ENCODE measurements at places on chromosomes 11 and 22.
A peak's percentile ranks its signal among the peaks of the same experiment; 100 is the strongest.

- peak; percentile 41 for DNase-seq
Observed at GRCh38 chr22:17121233-17122195, at the start of gene TMEM121B. TMEM121B (minus strand) TSS chr22:17121360; CDS start chr22:17121127, 233 bp downstream.

DNA sequence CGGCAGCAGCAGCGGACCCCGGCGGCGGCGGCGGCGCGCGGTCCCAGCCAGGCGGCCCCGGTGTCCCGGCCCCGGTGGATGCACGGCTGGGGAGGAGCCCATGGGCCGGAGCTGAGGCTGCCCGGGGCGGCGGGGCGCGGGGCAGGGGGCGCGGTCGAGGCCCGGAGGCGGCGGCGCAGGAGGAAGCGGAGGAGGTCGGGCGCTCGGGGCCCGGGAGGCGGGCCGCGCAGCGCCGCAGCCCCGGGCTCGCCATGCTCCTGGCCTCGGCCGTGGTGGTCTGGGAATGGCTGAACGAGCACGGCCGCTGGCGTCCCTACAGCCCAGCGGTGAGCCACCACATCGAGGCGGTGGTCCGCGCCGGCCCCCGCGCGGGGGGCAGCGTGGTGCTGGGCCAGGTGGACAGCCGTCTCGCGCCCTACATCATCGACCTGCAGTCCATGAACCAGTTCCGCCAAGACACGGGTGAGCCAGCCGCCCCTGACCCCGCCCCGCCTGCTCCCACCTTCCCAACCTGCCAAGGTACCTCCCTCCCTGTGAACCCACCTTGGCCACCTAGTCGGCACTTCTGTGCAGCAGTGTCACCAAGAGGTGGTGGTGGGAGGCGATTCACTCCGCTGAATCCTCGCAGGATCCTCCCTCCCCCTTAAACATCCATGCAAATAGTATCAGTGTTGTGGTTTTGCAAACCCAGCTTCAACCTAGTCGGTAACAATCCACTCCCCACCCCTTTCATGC, 580 bp downstream of the DTX4 start:
- DNase-seq, result no peak

GRCh38 chr22:46195487-46196165, 45.3 kb downstream of the PPARA start:
- DNase-seq, result no peak

GRCh38 chr11:359181-359714, 10.1 kb upstream of the B4GALNT4 start:
- no peak for DNase-seq

GRCh38 chr11:125916683-125917347, 12.5 kb downstream of the DDX25 start:
- DNase-seq, result no peak

DNA sequence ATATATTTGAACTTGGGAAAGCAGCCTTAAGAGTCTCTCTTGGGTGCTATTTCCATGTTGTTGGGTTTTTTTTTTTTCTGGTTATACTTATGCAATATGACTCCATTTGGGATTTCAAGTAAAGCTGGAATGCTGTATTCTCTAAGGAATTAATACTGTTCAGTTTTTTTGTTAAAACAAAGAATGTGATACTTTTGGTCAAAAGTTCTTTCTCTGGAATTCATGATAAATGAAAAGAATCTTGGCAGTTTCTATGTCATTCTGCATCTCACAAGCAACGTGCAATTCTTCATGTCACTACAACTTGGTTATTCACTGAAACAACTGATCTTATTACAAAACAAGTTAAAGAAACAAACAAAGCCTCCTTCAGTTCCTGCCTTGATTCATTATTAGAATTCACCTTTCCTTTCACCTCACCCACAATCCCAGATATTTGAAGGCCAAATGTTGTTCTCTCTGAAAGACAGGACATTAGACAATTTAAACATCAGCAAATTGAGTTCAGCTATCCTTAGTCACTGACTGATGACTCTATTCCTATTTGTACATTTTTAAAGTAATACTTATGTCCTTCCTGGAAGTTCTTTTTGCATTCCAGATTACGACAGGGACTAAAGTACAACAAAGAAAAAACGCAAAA, 176.2 kb downstream of the SBF2 start:
- DNase-seq, result peak; percentile 58

GRCh38 chr11:12435264-12435663, 57.9 kb downstream of the PARVA start:
- no peak for DNase-seq

DNA sequence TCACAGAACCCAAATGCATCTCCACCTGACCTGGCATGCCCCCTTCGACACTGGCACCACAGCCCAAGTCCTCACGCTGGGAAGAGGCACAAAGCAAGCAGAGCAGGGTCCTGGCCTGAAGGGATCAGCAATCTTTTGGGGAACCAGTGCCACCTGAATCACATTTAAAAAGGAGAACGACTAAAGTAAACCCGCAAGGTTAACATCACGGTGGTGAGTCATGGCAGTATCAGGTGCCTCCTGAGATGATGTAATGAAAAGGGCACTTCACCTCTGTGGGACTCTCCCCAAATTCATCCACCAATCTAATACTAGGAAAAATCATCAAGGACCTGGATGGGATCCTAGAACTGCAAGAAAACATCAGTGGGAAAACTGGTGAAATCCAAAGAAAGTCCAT, 44.9 kb downstream of the PACSIN2 start:
- DNase-seq, result no peak

DNA sequence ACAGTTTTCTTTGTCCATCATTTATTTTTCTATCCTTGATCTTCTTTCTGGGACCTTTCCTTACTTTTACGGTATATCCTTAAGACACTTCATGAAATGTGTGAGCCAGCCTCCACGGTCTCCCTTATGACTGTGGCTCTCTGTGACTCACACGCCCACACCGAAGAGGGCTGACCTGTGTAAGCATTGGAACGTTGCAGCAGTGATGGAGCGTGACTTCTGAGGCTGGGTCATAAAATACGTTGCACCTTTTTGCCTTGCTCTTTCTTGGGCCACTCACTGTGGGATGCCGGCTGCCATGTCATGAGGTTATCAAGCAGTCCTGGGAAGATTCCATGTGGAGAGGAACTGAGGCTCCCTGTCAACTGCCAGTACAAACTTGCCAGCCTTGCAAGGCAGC, 96.3 kb upstream of the RAB1B start:
- peak; percentile 81 for DNase-seq

- no peak for DNase-seq
Observed at GRCh38 chr11:66044757-66045156, 4.2 kb downstream of the GAL3ST3 start.

GRCh38 chr11:110076371-110076965, 16.7 kb upstream of the ZC3H12C start:
- DNase-seq, result peak; percentile 59

DNA sequence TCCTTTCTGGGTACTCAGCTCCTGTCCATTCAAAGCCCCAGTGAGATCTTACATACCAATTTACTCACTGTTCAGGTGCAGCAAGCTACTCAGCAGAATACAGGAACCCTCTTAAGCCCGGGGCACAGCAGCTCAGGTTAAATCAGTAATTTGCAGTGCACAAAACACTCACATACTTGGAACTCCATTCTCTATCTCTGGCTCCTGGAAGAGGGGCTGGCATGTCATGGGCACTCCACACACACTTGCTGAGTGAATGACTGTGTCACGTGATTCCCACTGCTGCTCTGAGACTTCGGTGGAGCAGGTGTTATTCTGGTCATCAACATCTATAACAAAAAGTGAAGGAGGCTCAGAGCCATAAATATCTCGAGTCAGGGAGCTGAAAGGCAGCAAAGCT, 157.3 kb upstream of the BDNF start:
- DNase-seq, result no peak

- DNase-seq, result no peak
Observed at GRCh38 chr22:28910569-28911303, 27.4 kb downstream of the ZNRF3 start.

DNA sequence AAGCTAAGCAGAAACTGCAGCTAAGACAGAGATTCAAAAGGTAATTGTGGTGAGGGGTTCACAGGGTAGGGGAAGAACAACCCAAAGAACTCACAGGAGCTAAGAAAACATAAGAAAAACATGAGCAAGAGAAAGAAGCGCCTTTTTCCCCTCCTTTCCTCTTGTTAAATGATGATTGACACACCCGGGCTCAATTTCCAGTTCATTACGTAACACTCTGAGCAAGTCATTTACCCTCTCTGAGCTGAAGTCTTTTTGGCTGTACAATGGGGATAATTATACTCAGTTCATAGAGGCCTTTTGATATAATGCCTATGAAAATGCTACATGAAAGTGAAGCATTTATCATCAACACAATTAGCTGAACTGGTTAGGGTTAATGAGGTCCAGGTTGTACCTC, 17.2 kb downstream of the LRP4 start:
- DNase-seq, result no peak

DNA sequence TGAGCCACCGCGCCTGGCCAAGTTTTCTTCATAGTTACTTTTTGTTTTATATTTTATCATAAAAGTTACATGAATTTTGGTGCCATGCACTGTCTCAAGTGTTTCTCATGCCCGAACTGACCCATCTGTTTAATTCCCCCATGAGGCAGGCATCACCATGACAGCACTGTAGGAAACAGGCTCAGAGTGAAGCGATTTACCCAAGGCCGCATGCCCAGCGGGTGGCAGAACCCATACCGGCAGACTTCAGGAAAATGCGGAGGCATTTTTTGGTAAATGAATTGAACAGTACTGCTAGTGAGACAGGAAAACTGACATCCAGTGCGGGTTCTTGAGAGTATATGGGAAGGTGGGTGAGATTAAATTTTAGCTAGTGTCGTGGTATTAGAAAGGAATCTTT, 19.0 kb downstream of the CECR2 start:
- no peak for DNase-seq

- DNase-seq, result no peak
Observed at GRCh38 chr22:38465673-38466490, 2.0 kb upstream of the KDELR3 start.

DNA sequence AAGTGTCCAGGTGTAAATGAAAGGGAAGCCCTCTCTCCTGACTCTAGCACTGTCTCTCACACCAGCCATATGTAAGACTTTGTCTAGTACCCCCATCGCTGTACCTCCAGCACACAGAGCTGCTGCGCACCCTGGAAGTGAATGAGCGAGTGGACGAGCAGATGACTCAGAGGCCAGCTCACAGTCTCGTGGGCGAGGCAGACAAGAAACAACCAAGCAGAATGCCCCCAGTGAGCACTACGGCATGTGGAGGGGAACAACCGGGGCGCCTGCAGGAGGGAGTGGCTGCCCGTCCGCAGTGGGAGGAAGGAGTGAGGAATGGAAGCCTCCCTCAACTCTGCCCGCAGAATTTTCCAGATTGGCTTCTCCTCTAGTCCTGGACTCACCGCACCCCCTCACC, 46.4 kb downstream of the MCM5 start:
- peak; percentile 96 for DNase-seq

DNA sequence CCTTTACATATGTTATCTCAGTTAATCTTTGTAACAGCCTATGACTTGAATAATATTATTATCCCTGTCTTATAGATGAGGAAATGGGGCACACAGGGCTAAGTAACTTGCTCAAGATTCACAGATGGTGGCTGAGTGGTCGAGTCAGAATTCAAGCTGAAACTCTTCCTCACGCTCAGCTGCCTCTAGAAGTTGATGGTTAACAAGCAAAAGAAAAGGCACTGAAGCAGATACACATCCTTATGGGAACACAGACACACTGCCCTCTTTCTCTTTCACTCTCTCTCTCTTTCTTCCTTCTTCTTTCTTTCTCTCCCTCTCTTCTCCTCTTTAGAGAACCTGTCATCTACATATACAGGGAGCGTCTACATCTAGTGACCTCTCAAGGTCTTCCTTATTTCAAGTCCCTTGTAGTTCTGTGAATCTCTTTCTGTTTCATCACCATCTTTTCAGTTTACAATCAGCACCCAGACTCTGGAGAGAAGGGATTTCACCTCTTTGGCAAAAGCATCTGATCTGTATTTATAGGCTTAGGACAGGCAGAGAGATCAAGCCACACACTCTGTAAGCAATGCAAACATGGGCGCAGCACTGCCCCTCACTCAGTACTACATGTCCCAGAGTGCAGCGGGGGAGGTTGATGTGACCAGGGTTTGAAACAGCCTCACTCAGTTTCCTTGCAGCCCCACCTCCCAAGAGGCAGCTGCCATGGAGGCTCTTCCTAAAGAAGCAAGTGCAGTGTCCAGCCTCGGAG, 75.7 kb downstream of the GRAMD1B start:
- DNase-seq, result no peak

- no peak for DNase-seq
Observed at GRCh38 chr11:21415606-21416005, 746.2 kb downstream of the NELL1 start.

- peak; percentile 66 for DNase-seq
Observed at GRCh38 chr11:114762408-114762807, 84.1 kb downstream of the NXPE2 start.

- peak; percentile 81 for DNase-seq
Observed at GRCh38 chr11:72807021-72807693, 7.1 kb upstream of the ATG16L2 start.

GRCh38 chr11:104836691-104837090, 61.6 kb downstream of the CASP12 start:
- DNase-seq, result no peak

GRCh38 chr11:10317151-10317755, 12.4 kb downstream of the ADM start:
- DNase-seq, result no peak

DNA sequence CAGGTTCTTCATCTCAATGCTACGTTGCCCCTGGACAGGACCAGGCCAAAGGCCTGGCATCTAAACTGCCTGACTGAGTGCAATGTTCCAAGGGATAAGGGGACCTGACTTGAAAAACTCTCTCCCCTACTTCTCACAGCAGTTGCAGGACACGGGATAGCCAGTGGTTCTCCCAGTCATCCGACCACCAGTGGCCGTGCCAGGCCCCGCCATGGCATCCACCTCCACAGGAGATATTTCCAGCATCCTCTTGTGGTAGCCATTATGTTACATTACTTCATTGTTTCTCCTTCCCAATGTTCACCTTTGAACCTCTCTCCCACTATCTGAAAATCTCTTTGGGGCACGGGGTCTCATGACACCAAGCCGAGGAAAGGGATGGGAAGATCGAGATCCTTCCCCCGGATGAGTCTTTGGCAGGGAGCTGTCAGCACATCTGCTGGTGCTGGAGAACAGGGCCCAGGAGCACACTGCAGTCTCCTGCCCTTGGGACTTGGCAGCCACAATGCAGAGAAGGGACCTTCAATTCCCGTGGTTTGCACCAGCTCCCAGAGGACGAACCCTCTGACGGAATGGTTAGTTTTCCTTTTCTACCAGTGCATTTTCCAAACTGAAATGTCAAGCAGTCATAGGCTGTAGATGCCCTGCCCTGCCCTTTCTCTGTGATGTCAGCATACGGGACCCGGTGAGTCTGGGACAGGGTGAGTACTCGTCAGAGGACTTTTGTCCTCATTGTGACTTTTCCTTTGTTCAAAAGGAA, 121.2 kb downstream of the ETS1 start:
- no peak for DNase-seq

GRCh38 chr11:10659339-10660216, 34.0 kb downstream of the IRAG1 start:
- DNase-seq, result peak; percentile 92

GRCh38 chr11:75510004-75510722, 15.6 kb downstream of the GDPD5 start:
- DNase-seq, result no peak

GRCh38 chr11:15969701-15970329, 386.5 kb downstream of the SOX6 start:
- peak; percentile 88 for DNase-seq
